ENCODE measurements at places on chromosomes 13 and 19. TPM values are rescaled to one million over a fixed set of nuclear protein-coding genes. Genes with fewer than 3 reads are reported as not detected.

DNA sequence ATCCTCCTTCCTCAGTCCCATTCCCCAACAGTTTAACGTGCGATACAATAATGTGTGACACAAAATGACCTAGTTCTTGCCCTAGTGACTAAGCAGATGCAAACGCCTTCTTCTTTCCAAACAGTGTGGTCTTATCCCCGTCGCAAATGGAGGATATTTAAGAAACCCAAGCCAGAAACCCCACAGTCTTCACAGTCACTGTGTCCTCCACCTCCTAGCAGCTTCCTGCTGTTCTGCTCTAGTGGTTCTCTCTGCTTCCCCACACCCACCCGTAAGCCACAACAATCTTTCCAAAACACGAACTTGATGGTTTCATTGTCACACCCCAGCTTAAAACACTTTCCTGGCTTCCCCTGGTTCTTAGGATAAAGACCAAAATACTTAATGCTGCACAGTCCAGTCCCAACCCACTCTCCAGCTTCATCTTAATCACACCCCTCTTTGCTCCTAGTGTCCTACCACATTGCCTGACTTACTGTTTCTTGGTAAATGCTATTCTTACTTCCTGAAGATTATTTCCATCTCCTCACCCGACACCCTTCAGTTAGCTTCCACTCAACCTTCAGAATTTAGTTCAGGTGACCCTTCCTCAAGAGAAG, 32.3 kb downstream of the ITM2B start:
- DNase-seq, result no peak

DNA sequence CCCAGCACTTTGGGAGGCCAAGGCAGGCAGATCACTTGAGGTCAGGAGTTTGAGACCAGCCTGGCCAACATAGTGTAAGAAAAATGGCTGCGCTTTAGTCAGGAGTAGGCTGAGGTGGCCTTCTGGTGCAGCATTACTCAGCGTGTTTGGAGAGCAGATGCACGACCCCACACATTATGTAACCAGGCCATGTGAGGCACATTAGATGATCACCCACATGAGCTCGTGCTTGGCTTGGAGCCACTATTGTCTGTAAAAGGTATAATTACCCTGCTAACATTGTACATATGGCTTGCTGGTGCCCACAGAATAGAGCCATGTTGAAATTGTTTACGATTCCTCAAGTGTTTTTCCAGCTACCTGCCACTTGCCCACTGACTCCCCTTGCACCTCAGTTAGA, 24.0 kb upstream of the SCEL start:
- no peak for DNase-seq

DNA sequence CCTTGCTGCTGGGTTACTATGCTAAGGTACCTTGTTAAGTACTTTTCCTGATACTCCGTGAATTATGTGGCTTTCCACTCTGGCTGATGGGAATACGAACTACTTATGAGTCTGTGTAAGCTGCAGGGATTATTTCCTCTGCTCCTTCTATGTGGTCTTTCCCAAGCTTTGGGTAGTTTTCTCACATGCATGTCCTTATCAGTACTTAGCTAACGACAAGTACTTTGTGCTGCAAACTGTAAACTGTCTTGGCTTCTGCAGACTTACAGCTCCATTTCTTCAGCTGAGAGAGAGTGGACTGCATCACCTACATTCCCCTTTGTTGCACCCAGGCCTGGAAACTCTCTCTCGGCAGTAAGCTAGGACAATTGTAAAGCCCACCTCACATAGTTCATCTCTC, 76.6 kb downstream of the FGF9 start:
- DNase-seq, result no peak

GRCh38 chr13:109274188-109274821, 512.1 kb downstream of the IRS2 start:
- peak; percentile 63 for DNase-seq

CEACAM4 gene
- total RNA-seq, result not detected
